Tongue (tissue), 3 donors: ENCODE measurements at places on chromosomes 1 and 21. TPM values are rescaled to one million over a fixed set of nuclear protein-coding genes. Genes with fewer than 3 reads are reported as not detected.

DNA sequence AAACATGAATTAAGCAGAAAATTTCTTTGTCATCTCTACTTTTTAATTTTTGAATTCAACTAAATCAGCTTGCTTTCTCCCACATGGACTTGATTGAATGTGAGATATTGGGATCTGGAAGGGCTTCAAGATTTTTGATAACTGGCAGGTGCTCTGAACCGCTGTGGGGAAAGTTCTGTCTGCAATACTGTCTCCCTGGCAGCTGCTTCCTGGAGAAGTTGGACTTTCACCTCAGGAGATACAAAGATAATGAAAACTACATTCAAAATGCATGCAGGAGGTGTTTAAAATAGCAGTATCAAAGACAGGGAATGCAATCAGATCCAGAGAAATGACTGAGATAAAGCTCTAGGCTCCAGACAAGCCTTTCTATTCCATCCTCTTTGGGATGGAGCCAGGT, 338.3 kb downstream of the NEGR1 start:
- DNase-seq = no peak

Gene SELP
- 7.2 TPM for total RNA-seq

GRCh38 chr1:245986404-245987218, 520.5 kb downstream of the SMYD3 start:
- DNase-seq = peak; percentile 51

DNA sequence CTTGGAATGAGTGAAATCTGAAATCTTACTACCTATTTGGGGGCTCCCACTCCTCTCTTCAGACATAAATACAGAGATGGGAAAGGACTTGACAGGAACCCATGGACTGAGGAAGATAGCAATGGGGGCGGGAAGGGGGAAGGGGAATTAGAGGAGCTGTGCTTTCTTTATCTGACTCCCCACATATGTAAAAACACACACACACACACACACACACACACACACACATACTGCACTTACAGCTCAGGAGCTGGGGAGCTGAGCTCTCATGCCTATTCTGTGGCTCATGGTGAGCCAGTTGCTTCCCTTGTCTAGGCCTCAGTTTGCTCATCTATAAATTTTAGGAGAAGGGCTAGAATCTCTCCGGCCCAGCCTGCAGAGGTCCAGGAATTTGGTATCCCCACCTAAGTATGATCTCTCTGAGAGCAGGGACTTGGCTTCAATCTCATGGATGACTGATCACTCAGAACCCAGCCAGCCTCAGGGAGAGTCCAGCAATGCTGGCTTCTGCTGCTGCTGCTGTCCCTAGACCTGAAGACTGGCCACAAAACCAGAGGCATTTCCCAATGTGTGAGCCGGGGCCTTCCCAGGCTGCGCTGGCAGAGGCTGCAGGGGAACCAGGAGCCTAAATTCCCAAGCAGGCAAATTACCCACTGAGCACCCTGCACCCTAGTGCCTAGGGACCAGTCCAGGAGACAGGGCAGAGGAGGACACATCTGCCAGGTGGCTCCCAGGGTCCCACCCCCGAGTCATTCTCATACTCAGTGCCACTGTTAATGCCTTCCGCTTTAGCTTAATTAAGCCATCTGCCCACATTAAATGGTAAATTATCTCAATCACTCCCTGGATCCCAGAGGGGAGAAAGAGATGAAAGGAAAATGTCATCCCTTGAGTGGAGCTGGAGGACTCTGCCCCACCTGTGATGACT, 57.5 kb upstream of the RBM15 start:
- DNase-seq = no peak

Gene ANKRD34A
- total RNA-seq = 0.51 TPM

- no peak for DNase-seq
These were observed 4.6 kb downstream of the COL18A1 start for GRCh38 chr21:45409466-45410150.

DNA sequence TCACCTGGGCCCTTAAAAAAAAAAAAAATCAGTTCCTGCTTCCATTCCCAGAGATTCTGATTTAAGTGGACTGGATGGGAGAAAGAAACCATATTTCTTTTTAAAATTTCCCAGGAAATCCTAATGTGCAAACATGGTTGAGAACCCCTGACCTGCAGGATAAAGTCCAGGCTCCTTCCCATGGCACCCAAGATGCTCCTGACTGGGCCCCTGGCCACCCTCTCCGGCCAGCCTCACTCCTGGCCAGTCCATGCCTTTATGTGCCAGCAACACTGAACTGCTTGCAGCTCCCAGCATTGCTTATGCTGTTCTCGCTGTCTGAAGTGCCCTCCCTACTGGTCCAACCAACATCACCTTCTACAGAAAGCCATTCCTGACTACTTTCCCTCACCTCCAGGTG, 93.9 kb downstream of the TEX35 start:
- DNase-seq = no peak

Gene KRTAP12-2
- total RNA-seq = not detected

Gene NBPF4
- total RNA-seq = not detected
